Activated naive CD8-positive, alpha-beta T cell treated with anti-CD3 and anti-CD28 coated beads for 36 hours (primary cell): ENCODE measurements at places on chromosomes 4 and X. TPM values are rescaled to one million over a fixed set of nuclear protein-coding genes. Genes with fewer than 3 reads are reported as not detected.
A peak's percentile ranks its signal among the peaks of the same experiment; 100 is the strongest.

- no peak for DNase-seq
- H3K36me3 ChIP-seq, result no peaks in the 10 kb centered on the region
- no peak overlapping the region for H3K4me3 ChIP-seq
These were observed 28.3 kb upstream of the YTHDC1 start for GRCh38 chr4:68378226-68378625.

DNA sequence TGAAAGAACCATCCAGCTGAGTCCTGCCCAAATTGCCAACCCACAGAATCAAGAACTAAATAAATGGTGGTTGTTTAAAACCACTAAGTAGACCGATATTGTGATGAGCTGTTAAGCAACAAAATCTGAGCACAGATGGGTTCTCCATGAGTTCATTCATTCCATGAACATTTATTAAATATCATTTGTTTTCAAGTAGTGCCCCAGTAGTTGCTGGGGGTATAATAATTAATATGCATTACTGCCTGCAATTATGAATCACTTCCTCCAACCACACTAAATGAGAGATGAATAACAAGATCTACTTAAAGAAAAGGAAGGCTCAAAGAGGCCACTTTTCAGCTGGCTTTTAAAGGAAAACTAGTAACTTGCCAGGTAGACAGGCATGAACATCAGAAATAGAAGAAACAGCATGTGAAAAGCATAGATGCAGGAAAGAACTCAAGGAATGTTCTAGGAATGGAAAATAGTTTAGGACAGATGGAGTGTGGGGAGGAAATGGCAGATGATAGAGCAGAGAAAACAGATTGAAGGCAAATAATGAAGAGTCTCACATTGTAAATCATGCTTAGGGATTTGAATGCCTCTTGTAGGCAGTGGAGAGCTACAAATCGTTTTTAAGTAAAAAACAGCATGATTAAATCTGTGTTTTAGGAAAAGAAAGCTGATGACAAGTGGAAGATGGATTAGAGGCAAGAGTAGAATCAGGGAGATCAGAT is 641.7 kb upstream of the DIPK2B start:
- H3K4me3 ChIP-seq, result peak overlapping the region; percentile 26
- H3K36me3 ChIP-seq, result peaks cover 41% of the 10 kb centered on the region
- H3K27me3 ChIP-seq, result no peaks in the 10 kb centered on the region
- no peak for DNase-seq
- peaks cover 26% of the 10 kb centered on the region for H3K4me1 ChIP-seq
- H3K27ac ChIP-seq, result peak overlapping the region; percentile 93

DNA sequence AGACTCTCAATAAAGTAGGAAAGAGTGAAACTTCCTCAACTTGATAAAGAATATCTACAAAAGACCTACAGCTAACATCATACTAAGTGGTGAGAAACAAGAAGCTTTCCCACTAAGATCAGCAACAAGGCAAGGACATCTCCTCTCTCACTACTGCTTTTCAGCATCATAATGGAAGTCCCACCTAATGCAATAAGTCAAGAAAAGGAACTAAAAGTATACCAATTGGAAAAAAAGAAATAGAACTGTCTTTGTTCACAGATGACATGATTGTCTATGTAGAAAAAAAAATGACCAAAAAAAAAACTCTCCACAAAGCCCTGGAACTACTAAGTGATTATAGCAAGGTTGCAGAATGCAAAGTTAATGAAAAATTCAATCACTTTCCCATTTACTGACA is 25.1 kb upstream of the SH3RF1 start:
- H3K27me3 ChIP-seq, result peaks cover 48% of the 10 kb centered on the region
- DNase-seq, result no peak
- H3K4me1 ChIP-seq, result peaks cover 9% of the 10 kb centered on the region
- no peak overlapping the region for H3K4me3 ChIP-seq

GRCh38 chr4:38948551-38948950 is 80.9 kb downstream of the FAM114A1 start:
- peaks cover 15% of the 10 kb centered on the region for H3K4me1 ChIP-seq
- no peaks in the 10 kb centered on the region for H3K36me3 ChIP-seq
- no peaks in the 10 kb centered on the region for H3K27me3 ChIP-seq
- H3K4me3 ChIP-seq, result no peak overlapping the region
- DNase-seq, result no peak

DNA sequence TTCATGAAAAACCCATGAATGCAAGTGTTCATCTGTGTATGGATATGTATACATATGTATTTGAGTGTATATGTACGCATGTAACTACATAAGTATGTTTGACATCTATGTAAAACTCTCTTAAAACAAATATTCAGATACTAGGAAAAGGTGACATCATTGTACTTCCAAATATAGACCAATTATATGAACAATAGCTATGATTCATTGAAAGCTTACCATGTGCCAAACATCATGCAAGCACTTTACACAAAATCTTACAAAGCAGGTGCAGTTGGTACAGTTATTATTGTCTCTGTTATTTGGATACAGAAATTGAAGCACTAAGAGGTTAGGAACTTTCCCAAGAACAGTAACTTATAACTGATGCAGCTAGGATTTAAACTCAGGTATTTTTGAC is 21.4 kb downstream of the MAGEB17 start:
- H3K27me3 ChIP-seq, result peaks cover 5% of the 10 kb centered on the region
- peaks cover 11% of the 10 kb centered on the region for H3K4me1 ChIP-seq
- DNase-seq, result no peak
- H3K36me3 ChIP-seq, result no peaks in the 10 kb centered on the region

DNA sequence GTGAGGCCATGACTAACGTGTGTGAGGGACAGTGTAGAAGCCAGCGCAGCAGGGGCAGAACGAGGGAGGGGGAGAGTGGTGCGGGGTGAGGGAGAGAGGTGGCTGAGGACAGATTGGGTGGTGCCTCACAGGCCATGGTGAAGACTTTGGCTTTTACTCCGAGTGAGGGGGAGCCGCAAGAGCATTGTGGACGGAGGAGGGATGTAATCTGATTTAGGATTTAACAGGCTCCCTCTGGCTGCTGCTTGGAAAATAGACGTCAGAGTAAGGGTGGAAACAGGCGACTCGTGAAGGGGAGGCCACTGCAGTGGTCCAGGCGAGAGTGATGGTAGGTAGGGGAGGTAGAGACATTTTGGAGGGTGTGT is 13.0 kb downstream of the PPP1R3F start:
- no peak overlapping the region for H3K27ac ChIP-seq
- no peak for DNase-seq
- H3K27me3 ChIP-seq, result no peaks in the 10 kb centered on the region
- no peaks in the 10 kb centered on the region for H3K36me3 ChIP-seq
- no peak overlapping the region for H3K4me3 ChIP-seq
- H3K4me1 ChIP-seq, result peaks cover 39% of the 10 kb centered on the region

GRCh38 chrX:129545408-129545807 is 5.3 kb downstream of the OCRL start:
- peak overlapping the region; percentile 45 for H3K27ac ChIP-seq
- peaks cover 3% of the 10 kb centered on the region for H3K36me3 ChIP-seq
- peaks cover 14% of the 10 kb centered on the region for H3K4me1 ChIP-seq

- no peaks in the 10 kb centered on the region for H3K4me1 ChIP-seq
- DNase-seq, result no peak
- H3K36me3 ChIP-seq, result peaks cover 2% of the 10 kb centered on the region
- no peak overlapping the region for H3K27ac ChIP-seq
- no peaks in the 10 kb centered on the region for H3K27me3 ChIP-seq
These were observed 146.8 kb upstream of the NALF2 start for GRCh38 chrX:69357317-69357716.

GRCh38 chr4:175530655-175531054 is 281.4 kb downstream of the GPM6A start:
- H3K27ac ChIP-seq, result no peak overlapping the region
- no peaks in the 10 kb centered on the region for H3K27me3 ChIP-seq
- H3K36me3 ChIP-seq, result no peaks in the 10 kb centered on the region

PARM1 gene
- total RNA-seq, result not detected

FRAS1 gene
- 0.04 TPM for total RNA-seq

TGIF2LX gene
- not detected for total RNA-seq

SSX2 gene
- not detected for total RNA-seq
